Myometrial cell (primary cell): ENCODE measurements at places on chromosomes 3 and 15. TPM values are rescaled to one million over a fixed set of nuclear protein-coding genes. Genes with fewer than 3 reads are reported as not detected.

ARNT2 gene
- total RNA-seq, result 6.2 and 9.5 TPM in 2 replicates

FAM174B gene
- 0.18 and 0.29 TPM in 2 replicates for total RNA-seq

EHD4 gene
- 30.8 and 33.0 TPM in 2 replicates for total RNA-seq

INO80 gene
- 12.7 and 18.3 TPM in 2 replicates for total RNA-seq
